ENCODE measurements at places on chromosomes 1 and 21.

GRCh38 chr1:67339623-67340343 is 32.1 kb downstream of the IL12RB2 start:
- DNase-seq: no peak

DNA sequence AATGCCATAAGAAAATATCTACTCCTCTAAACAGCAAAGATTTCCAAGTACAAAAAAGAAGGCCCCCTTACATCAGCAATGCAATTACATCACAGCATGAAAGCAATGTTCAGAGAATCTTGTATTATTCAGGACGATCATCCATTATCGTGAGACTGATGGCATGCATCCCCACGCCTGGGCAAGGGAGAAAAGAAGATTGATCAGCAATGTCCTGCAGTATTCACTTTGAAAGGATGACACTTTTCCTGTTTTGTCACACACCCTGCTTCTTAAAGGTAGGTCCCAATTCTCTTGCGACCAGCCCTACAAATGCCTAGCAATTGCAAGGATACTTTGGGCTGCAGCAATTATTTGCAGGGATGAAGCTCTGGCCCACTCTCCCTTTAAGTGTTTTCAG is 108.7 kb downstream of the TOMM20 start:
- DNase-seq: no peak

DNA sequence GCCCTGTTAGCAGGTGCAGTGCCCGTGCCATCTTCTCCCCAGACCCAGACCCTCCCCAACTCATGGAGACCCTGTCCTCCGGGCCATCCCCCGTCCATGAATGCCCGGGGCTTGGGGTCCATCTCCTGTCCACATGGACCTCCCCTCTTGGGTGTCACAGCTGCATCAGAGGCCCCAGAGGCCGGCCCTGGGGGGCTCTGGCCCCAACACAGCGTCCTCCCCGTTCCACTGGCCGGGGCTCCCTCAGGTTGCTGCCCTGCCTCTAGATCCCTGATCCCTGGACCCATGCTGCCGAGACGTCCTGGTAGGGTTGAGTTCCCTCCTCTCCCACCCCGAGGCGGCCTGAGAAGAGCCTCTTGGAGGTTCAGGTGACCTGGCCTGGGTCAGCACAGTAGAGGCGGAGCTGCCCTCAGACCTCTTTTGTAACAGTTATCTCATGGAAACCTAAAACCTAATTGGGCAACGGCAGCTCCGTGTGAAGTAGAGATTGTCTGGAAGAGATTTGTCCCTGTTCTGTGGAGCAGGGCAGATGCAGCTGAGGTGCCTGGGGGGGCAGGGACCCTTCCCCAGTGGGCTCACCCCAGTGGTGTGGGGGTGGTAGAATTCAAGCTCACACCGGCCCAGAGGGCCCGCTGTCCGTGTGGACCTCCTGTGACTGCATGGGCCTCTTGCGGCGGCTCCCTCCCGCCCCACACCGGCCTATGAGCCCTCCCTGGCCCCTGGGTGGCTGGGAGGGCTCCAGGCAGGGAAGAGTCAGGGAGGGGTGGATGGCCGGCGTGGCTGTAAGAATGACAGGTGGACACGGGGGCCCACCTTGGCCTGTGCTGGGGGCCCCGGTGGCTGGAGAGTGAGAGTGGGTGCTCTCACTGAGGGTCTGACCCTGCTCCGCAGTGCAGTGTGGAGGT is 56.1 kb downstream of the SKI start:
- DNase-seq: no peak

DNA sequence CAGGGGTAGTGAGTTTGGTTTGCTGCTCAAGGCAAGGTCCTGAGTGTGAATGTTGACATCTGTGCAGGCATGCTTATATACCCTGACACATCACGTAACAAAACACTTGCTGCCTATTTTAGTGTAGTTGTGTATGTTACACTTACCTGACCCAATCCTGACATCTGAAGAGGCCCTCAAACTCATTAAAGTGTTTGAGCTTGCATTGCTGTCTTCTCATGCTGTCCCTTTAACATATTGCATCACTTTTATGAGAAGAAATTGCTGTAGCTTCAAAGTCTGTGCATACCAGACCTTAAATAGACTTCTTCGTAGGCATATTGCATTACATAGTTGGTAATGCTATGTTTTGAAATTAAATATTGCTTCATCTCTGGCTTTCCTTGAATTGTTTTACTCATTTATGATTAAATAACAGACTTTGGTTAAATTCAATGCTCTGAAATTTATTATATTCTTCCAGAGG is at the start of gene KRTAP19-3:
Gene KRTAP19-3 (minus strand): TSS at position 51 of the 466 bp plus-strand sequence. CDS start 56 bp downstream, outside the sequence.
- no peak for DNase-seq

- no peak for DNase-seq
Observed at GRCh38 chr1:226656201-226656600, 82.9 kb downstream of the ITPKB start.

GRCh38 chr1:245045087-245045881 is 109.5 kb upstream of the KIF26B start:
- DNase-seq: no peak

DNA sequence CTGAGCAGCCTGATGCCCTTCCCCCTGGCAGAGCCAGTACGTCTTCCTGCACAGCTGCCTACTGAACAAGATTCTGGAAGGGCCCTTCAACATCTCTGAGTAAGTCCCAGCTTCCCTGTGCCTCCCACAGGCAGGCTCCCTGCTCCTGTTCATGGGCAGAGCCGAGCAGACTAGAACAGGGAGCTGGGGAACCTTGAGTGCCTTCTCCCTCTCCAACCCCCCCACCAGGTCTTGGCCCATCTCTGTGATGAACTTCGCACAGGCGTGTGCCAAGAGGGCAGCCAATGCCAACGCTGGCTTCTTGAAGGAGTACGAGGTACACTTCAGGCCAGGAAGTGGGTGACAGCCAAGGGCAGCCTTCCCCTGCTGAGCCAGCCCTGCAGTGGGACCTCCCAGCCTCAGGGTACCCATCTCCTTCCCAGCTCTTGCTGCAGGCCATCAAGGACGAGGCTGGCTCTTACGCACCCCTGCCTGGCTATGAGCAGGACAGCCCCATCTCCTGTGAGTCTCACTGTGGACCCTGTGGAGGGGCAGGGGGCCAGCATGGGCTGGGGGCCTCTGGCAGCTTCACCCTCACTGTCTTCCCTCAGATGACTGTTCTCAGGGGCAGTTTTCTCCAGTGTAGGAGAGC is 6.4 kb upstream of the LGR6 start:
- no peak for DNase-seq

GRCh38 chr1:169697755-169698154 is 13.7 kb downstream of the SELL start:
- no peak for DNase-seq
